ENCODE measurements at places on chromosomes 3 and 15.
A peak's percentile ranks its signal among the peaks of the same experiment; 100 is the strongest.

DNA sequence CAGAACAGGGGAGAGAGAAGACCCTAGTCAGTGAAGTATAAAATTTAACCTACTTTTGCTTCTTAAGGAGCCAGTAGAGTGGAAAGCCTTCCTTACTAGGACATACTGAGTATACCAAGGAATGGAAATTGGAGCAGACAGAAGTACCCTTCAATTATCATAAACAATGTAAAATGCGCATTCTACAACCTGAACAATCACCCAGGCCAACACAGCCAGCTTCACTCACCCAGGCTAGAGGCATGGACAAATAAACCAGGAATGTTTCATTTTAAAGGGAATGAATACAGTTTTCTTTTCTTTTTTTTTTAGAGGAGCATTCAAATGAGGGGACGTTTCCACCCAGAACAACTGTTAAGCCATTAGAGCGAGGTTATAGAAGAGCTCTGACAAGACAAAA lies 41.9 kb upstream of the PLXND1 start:
- DNase-seq, result no peak

DNA sequence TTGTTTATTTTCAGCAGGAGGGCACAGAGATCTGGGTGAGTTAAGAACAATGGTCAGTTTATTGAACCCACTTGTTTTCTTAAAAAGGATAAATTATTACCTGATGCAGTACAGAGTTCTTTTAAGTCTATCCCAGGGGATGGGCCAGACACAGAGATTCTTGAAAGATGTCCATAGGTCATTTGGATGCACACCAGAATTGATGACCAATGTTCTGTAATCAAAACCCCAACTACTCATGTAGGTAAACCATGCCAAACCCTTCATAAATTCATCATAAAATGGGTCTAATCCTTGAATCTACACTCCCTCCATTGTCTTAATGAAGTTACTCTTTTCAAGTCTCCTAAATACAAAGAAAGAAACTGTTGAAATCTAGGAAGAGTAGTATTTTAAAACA lies 273.0 kb upstream of the COL8A1 start:
- DNase-seq, result no peak

- no peak for DNase-seq
Measured at GRCh38 chr15:76058714-76059319, 968 bp upstream of the TMEM266 start.

DNA sequence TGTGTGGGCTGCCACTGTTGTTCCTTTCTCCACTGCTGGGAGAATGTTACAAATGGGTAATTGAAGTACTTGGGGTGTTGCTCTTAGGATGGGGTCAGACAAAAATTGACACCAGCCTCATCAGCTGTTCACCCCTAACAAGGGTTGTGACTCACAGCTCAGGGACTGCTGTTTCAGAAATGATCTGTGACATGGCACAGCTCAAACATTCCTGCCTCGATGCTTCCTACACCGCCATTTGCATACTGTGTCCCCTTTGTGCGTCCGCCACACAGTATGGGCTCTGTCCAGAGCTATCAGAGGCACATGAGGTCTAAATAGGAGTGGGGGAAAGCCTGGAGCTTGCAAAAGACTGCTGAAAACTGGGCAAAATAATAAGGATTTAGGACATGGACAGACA lies 43.9 kb downstream of the CCNL1 start:
- DNase-seq, result no peak

DNA sequence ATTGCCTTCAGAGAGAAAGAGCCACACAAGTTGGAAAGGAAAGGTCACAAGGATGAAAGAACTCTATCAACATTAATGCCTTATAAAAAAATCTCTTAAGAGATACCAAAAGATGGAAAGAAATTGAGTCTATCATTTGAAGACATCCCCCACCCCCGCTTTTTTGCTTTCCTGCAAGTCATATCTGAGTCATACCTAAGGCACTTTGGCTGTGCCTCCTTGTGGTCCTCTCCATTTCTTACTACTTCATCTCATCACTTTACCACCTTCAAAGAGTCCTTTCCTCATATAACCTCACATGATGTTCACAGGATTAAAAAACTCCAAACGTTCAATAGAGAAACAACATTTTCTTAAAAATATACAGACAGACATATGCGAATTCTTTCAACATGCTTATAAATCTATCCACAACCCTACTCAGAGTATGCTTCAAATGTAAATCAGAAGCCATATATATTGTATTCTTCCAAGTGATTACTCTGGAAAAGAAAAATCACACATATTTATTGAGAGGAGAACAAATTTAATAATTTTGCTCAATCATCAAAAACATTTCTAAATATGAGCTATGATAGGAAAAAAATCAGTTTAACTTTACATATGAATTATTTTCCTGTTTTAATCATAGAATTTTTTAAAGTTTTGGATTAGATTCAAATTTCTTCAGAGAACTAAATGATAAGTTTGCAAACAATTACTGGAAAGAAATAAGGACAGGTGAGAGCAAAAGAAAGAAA lies 1003.9 kb upstream of the CFAP20DC start:
- peak; percentile 36 for DNase-seq

- DNase-seq, result no peak
Measured at GRCh38 chr3:70308760-70309159, 3.7 kb downstream of the MDFIC2 start.

- DNase-seq, result no peak
Measured at GRCh38 chr3:126529585-126530170, 5.7 kb downstream of the CHST13 start.

GRCh38 chr3:197782230-197782629 lies 8.8 kb upstream of the LRCH3 start:
- DNase-seq, result no peak

DNA sequence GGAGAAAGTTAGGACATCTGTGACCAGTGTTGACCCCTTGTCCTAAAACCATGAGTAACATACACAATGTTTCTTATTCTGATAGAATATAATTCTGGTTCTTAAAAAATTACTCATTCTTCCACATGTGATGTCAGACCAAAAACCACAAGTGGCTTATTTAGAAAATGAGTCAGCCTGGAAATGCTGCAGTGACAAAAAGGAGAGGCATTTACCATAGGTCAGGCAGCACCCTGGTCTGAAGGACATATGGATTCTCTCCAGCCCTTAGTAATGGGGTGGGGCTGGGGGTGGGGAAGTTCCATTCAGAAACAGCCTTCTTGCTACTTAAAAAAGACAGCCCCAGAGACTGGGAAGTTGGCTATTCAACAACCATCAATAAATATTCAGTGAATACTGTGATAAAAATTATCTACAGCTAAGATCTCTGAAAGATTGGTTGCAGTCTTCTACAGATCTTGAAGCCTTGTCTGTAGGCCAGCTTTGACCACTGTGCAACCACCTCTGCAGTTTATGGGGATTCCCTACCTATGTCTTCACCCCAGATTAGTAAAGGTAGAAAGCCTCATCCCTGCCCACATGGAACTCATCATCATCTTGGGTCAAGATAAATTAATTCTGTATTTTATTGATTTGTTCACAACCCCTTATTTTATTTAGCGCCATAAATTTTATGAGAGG lies 34.9 kb upstream of the TIMP4 start:
- DNase-seq, result no peak

GRCh38 chr3:10602769-10603768 lies 97.7 kb upstream of the ATP2B2 start:
- peak; percentile 34 for DNase-seq

DNA sequence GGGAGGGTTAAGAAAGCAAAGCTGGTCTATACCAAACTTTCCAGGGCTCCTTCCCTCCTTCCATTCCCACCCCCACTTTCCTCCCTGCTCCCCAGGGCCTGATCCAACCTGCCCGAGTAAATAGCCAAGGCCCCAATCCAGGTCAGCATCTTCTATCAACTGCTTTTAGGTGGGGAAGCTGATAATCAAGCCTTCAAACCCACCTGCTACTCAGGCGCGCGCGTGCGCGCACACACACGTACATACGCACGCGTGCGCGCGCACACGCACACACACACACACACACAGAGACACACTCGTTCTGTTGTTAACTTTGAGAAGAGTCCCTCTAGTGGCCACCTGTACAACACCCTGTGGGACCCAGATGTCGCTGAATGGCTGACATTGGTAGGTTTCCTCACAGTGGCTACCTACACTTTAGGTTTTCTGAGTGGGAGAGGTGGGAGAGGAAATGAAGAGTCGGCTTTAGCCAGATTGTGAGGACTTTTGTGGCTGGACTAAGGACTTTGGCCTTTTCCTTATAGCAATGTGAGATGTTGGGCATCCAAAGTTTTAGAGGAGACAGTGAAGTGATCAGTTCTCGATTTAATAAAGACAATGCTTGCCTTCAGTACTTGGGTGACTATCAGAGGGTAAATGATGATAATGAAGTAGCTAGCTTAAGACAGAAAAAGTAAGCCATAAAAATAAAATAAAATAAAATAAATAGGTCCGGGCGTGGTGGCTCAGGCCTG lies 179.9 kb upstream of the C2CD4B start:
- peak; percentile 12 for DNase-seq

DNA sequence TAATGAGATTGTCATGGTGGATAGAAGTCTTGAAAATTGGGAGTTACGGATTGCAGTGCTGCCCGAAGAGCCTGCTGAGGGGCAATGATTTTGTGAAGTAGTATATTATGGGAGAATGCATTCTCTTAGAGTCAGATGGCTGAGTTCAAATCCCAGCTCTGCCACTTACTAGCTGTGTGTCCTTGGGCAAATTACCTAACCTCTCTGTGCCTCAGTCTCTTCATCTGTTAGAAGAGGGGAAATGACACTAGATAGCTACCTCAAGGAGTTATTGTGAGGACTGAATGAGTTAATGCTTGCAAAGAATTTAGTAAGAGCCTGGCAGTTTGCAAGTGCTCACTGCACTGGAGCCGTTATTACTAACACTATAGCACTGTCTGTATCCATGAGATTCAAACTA lies 15.4 kb downstream of the FGD5 start:
- DNase-seq, result no peak

- DNase-seq, result no peak
Measured at GRCh38 chr3:17905996-17906395, 163.6 kb upstream of the TBC1D5 start.

DNA sequence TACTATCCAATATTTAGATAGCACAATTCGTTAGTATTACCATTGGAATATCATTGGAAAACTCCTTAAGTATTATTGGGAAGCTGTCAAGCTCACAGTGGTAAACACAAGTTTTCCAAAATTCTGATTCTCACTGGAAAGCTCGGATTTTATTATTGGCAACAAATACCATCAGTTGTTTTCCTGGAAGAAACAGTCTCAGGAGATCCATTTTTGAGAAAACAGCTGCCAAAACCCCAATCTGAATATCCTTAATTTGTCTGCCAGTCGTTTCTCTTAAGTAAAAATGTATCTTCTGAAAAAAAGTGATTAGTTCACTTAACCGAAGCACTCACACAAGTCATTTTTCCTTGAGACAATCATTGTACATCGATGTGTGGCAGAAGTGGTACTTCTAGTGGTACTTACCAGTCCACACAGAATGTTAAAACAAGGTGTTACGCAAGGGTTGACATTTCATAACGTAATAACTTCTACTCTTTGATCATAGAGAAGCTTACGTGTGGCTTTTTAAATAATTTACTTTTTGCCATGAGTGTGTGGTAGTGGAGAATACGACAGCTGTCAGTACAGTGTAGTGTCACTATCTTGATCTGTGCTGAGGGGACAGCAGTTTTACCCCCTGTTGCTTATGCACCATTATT lies 74.9 kb downstream of the FAM43A start:
- DNase-seq, result no peak

DNA sequence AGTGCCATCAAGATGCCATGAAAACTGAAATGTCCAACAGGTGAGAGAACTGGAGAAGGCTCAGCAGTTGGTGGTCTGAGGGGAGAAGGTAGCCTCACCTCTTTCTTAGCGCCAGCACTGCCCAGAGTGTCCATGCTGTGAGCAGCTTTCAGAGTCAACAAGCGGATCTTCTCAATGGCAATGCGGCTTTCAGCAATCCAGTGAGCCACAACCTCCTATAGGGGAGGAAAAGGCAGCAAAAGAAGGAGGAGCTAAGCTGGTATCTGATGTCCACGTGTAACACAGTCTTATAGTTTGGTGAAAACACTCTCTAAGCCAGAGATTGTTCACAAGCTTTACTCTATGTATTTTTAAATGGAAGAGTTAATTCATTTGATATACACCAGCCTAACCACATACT lies 36.1 kb upstream of the ACKR4 start:
- no peak for DNase-seq

Data from stimulated activated CD4-positive, alpha-beta T cell treated with anti-CD3 and anti-CD28 coated beads, Interleukin-1b, Interleukin-23, amount 100 ng/mL, for 1 hour (primary cell).